ENCODE measurements at places on chromosomes 13 and 19.

DNA sequence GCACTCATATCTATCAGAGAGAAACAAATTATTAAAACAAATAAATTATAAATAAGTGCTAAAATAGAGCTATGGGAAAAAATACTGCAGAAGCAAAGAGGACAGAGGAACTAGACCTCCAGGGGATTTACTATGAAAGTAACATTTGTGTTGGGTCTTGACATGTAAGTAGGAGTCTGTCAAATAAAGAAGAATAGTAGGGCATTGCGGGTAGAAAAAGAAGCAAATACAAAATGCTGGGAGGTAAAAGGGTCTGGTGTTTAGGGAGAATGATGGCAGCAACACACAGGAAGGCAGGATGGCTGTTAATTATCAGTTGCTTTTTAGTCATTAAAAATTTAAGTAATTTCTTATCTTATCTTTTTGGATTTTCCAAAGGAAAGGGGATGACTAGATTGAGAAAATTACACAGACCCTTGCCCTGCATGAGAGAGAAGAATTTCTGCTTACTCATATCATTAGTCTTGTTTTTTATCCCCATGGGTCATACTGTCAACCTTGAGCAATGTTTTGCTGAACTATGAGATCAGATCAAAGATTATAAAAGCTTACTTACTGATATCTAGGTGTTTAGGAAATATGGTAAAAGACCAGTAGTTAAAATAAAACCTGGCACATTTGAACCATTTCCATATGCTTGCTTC is 472.7 kb downstream of the DIAPH3 start:
- no peak for DNase-seq

DNA sequence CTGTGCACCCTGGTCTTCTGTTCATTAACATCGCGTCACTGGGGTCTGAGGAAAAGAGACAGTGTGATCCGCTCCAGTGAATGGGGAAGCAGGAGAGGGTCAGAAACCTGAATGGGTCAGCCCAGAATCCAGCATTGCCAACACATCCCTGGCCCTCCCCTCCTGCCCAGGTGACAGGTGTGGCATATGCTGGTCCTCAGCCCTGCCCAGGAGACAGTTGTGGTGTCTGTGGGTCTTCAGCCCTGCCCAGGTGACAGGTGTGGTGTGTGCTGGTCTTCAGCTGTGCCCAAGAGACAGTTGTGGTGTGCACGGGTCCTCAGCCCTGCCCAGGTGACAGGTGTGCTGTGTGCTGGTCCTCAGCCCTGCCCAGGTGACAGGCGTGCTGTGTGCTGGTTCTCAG is 8.0 kb downstream of the TFDP1 start:
- no peak for DNase-seq

DNA sequence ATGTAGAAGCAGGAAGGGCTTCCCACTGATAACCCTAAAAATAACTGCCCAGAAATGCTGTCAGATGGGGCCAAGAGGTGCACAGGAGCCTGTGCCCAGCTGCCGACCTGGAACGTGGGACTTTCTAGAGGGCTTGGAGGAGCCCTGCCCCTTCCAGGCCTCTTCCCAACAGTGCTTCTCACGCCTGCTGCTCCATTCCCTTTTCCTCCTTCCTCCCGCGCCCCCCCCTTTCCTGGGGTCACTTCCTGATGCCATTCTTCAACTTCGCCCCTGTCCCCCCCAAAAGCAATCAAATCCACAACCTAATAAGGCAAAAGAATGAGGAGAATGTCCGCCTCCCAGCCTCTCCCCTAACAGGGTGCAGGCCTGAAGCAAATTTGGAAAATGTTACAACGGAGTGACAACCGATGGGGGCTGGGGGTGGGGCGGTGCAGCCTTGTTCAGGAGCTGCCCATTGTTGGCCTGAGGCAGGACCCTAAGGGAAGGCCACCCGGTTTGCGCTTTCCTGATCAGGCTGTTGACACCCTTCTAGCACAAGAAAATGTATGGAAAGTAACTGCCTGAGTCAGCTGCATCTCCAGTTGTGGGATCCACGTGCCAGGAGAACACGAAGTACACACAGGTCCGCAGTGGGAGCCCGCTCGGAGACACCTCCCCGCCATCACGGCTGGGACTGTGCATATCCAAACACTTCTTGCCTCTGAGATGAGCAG is 18.7 kb downstream of the ACTN4 start:
- DNase-seq: no peak

- no peak for DNase-seq
These were observed 4.3 kb downstream of the PIN1 start for GRCh38 chr19:9839415-9839814.

DNA sequence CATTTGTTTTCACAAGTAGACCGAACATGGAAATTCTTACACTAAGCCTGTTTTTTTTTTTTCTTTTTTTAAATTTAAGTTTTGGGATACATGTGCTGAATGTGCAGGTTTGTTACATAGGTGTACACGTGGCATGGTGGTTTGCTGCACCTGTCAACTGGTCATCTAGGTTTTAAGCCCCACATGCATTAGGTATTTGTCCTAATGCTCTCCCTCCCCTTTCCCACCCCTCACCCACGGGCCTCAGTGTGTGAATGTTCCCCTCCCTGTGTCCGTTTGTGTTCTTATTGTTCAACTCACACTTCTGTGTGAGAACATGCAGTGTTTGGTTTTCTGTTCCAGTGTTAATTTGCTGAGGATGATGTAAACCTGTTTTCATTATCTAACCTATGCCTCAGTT is 2.6 kb downstream of the NLRP4 start:
- no peak for DNase-seq

- peak; percentile 44 for DNase-seq
These were observed 5.4 kb downstream of the RSPH6A start for GRCh38 chr19:45809643-45810159.

DNA sequence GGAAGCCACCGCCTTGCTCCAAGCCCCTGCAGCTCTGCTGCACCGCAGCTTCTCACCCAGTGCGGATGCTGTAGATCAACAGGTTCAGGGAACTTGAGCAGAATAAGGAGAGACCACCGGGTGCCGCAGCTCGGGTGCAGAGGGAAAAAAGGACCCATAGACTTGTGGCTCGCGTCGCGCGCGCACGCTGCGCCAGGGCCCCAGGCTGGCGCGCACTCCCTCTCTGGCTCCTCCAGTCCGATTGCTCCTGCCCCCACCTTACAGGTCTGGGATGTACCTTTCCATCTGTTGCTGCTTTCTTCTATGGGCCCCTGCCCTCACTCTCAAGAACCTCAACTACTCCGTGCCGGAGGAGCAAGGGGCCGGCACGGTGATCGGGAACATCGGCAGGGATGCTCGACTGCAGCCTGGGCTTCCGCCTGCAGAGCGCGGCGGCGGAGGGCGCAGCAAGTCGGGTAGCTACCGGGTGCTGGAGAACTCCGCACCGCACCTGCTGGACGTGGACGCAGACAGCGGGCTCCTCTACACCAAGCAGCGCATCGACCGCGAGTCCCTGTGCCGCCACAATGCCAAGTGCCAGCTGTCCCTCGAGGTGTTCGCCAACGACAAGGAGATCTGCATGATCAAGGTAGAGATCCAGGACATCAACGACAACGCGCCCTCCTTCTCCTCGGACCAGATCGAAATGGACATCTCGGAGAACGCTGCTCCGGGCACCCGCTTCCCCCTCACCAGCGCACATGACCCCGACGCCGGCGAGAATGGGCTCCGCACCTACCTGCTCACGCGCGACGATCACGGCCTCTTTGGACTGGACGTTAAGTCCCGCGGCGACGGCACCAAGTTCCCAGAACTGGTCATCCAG is 964 bp downstream of the PCDH17 start:
- no peak for DNase-seq

- DNase-seq: no peak
These were observed 9.2 kb downstream of the SHD start for GRCh38 chr19:4288091-4288777.

DNA sequence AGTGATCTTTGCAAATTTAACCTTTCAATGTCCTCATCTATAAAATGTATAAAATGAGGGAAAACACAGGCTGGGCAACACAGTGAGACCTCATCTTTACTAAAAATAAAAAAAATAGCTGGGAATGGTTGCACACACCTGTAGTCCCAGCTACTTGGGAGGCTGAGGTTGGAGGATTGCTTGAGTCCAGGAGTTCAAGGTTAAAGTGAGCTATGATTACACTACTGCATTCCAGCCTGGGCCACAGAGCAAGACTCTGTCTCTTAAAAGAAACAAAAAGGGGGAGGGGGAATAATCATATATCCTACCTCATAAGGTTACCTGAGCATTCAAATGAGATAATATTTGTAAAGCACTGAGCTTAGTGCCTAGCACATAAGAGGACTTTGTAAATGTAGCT is 5.8 kb downstream of the MTRF1 start:
- no peak for DNase-seq

Data from brain pericyte (primary cell).